ENCODE measurements at places on chromosomes 4 and X. TPM values are rescaled to one million over a fixed set of nuclear protein-coding genes. Genes with fewer than 3 reads are reported as not detected.

Gene FAM47A
- not detected for total RNA-seq

Gene POU3F4
- total RNA-seq: not detected

Gene TRIM60
- total RNA-seq: not detected

Gene ZRSR2
- total RNA-seq: 2.6 TPM

Gene ADAM29
- total RNA-seq: not detected

Gene PROM1
- total RNA-seq: not detected

Gene HS3ST1
- 0.49 TPM for total RNA-seq

Gene FAM184B
- not detected for total RNA-seq

Gene P2RY4
- total RNA-seq: not detected

Gene GPR78
- 0.64 TPM for total RNA-seq
